ENCODE measurements at places on chromosomes 6 and 20.

DNA sequence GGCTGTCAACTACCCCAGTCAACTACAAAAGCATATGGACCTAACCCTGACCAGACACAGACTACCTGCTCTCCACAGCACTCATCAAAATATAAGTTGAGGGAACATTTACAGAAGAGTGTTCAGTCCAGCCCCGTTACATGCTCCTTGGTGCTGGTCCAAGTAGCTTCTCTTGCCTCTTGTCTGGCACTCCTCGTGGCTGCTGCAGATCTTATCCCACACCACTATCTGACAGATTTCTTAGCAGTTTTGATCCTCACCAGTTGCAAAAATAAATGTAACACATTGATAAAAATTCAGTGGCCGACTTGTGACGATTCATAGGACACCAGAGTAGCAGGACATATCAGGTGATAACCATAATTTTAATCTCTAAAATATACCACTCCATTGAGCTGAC, 30.6 kb downstream of the FASTKD5 start:
- DNase-seq: no peak

DNA sequence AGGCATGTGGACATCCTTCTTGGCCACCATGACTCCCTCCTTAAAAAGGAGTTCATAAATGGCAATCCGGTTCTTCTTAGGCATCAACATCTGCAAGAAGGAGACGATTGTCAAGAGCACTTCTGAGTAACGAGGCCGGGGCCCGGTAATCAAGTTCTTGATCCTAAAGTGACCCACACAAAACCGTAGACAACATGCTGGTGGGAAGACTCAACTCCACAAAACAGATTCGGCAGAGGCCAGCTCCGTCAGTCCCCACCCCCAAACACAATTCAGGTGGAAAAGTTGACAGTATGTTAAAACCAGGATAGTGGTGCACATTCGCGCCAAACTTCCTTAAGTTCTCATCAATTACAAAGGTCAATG, 754 bp downstream of the RPS10 start:
- no peak for DNase-seq

DNA sequence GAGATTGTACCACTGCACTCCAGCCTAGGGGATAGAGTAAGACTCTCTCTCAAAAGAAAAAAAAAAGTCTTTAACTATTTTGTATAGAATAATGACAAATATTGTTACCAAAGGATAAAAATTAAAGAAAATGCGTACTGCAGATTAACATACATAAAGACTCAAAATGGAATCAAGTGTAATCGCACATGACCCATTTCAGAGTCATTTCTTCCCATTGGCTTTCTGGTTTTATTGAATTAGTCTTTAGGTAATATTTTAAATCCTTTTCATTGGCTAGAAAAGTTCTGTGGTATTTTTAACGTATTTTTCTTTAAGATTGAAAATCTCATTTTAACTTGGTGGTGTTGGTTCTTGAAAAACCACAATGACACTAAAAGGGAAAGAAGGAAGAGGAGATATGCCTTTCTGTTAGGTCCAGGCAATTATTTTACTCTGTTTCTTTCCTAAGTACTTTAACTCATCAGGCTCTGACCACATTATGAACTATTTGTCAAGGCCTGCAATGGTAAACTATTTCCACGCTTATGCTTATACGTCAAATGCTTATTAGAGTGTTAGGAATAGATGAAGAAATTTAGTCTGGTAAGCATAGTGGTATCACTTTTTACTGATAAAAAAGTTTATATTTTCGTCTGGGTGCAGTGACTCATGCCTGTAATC, 52.3 kb downstream of the PLEKHG1 start:
- DNase-seq: no peak

GRCh38 chr20:57843941-57844625, 134.3 kb upstream of the PMEPA1 start:
- DNase-seq: no peak

- no peak for DNase-seq
Observed at GRCh38 chr6:46240866-46241565, 70.2 kb upstream of the ENPP5 start.

DNA sequence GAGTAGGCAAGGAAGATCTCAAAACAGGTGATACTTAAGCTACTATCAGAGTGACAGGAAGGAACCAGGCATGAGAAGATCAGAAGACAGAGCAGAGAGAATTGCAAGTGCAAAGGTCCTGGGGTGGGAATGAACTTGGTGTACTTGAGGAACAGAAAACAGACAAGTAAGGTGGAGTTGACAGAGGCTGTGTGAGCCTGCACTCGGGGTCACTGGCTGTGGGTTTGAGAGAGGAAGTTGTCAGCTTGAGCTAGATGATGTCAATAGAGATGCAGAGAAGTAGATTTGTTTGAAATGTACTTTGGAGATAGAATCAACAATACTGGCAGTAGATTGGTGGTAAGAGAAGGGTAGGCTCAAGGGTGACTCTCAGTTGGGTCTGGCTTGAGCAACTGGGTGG, 209.5 kb downstream of the CLIC5 start:
- no peak for DNase-seq

DNA sequence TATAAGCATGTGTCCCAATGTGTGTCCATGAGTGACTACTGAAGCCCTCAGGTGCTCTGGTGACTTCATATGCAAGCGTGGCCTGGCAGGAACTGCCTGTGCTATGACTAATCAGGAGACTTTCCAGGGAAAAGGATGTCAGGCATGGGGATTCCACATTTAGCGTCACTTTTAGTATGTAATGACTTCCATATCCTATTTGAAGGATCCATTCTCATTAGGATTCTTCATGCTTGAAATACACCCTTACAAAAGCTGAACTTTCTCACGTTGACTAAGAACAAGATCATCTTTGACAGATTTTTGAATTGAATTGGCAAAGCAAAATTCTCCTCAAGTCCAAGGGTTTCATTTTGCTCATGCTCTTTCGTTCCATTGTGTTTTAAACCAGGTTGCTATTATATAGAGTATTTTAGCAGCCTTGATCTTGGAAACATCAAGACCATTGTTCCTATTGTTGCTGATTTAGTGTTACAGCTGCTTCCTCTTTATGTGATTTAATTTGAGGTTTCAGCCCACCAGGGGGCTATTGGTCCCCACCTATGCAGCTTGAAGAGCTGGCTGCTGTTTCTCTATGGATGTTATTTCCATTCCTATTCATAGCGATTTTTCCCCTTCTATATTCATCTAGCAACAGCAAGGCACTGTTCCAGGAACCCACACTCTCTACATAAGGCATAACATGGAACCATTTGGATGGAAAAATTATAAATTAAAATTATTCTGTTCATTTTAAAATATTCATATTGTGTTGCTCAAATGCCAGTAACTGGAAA, 418.6 kb downstream of the CDKAL1 start:
- peak; percentile 78 for DNase-seq

DNA sequence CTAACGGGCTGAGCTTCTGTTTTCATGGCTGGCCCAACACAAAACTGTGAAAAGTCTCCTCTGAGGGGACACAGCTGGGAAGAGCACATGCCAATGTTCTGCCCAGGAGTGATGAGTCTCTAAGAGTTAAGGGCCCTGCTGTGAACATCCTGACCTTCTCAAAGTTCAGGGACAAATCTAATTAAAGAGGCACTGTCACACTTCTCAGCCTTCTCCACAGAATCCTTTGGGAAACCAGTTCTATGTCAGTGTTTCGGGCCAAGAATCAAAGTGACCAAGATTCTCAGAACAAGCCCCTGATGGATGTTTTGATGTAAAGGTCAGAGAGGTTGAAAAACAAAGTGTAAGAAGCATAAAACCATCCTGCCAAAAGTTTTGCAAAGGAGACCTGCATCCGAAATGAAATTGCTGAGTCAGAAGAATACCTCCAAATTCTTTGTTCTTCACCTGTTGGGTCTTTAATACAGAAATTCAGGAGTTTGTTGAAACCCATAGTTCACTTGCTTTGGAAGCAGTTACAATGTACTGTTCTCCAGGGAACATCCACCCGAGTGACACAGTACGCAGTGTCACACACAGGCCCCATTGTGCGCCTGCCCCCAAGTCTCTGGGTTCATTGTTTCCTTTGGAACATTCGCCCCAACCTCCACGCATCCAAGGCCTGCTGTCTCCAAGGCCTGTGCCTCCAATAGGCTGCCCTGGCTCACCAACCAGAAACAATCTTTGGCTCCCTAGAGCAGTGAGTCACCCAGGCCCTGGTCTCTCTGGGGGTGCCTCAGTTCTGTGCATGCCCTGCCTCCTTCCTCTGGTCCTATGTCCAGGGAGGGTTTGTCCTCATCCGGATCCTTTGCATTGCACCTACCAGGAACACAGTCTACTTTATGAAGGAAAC, 65.5 kb upstream of the QKI start:
- DNase-seq: no peak

GRCh38 chr6:40640599-40641227, 53.5 kb upstream of the LRFN2 start:
- DNase-seq: no peak

DNA sequence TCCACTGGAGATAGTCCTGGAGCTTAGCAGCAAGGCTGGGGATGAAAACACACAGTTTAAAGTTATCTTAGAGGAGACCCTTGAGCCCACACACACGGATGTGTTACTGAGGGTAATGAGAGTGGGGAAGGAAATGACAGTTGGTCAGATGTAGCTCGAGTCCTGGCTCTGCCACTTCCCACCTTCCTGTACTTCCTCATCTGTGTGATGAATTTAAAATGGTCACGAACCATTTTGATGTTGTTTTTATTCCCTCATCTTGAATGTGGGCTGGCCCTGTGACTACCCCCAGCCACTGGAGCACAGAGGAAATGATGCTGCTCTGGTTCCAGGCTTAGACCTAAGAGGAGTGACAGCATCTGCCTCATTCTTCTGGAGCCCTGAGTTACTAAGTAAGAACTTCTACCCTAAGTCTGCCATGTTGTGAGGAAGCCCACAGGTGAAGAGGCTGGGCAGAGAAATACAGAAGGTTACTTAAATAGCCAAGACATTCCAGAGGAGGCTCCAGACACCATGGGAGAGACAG, 141.2 kb downstream of the NRN1 start:
- DNase-seq: no peak

All from RCC 7860 (cell line).